Activated CD8-positive, alpha-beta T cell treated with anti-CD3 and anti-CD28 coated beads for 36 hours (primary cell): ENCODE measurements at places on chromosomes 2 and 18.

DNA sequence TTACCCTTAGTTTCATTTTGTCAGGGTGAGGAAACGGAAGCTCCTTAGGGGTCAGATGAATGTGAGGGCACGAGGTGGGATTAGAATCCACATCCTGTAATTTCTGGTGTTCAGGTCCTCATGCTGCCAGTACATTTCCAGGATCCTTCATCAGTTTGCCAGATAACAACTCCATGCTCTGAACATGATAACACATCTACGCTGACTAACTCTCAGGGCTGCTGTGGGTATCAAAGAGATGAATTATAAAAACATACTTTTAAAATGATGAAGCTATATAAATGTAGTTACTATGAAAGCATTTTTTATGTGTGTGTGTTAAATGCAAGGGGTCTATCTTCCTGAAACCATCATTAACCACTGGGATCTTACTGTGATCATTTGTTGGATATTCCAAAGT, 325.9 kb downstream of the SLC8A1 start:
- H3K4me1 ChIP-seq: no peaks in the 10 kb centered on the region
- no peak overlapping the region for H3K27ac ChIP-seq
- H3K36me3 ChIP-seq: no peaks in the 10 kb centered on the region
- DNase-seq: no peak

GRCh38 chr2:182245963-182246362, 180.9 kb downstream of the PDE1A start:
- H3K36me3 ChIP-seq: no peaks in the 10 kb centered on the region
- no peaks in the 10 kb centered on the region for H3K4me1 ChIP-seq
- no peak overlapping the region for H3K27ac ChIP-seq
- H3K27me3 ChIP-seq: no peaks in the 10 kb centered on the region

DNA sequence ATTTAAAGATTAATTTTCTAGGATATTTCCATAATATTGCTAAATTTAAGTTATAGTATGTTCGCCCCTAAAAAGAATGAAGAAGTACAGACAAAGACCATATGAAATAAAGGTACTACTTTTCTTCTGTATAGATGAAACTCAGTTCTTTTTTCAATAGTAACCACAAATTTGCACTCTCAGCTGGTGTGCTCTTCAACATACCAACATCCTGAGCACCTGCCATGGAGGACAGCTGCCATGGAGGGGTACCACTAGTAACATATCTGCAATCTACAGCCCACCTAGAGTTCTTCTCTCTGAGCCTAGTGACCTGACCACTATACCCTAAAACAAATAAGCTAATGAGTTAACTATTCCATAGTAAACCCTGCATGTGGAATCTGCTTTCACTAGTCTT, 36.8 kb upstream of the ERCC3 start:
- no peak for DNase-seq
- H3K4me1 ChIP-seq: no peaks in the 10 kb centered on the region
- peaks cover 21% of the 10 kb centered on the region for H3K36me3 ChIP-seq
- H3K27me3 ChIP-seq: no peaks in the 10 kb centered on the region
- H3K27ac ChIP-seq: no peak overlapping the region

GRCh38 chr2:232465061-232465460, 9.1 kb downstream of the ALPI start:
- DNase-seq: no peak
- H3K27ac ChIP-seq: no peak overlapping the region
- no peaks in the 10 kb centered on the region for H3K36me3 ChIP-seq

DNA sequence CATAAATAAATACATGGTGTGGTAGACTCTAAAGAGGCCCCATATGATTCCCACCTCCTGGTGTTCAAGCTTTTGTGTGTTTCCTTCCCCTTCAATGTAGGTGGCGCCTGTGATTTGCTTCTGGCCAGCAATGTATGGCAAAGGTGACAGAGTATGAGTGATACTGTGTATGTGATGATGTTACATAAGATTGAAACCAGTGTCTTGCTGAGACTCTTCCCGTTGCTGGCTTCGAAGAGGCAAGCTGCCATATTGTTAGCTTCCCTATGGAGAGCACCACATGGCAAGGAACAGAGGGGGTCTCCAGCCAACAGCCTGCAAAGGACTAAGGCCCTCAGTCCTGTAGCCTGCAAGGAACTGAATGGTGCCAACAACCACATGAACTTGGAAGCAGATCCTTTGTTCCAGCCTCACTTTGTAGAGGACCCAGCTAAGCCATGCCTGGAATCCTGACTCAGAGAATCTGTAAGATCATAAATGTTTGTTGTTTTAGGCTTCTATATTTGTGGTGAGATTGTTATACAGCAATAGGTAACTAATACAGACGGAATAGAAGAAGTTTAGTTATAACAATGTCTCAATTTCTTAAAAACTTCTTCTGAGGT, 1.7 kb upstream of the SMAD4 start:
- H3K4me3 ChIP-seq: peak overlapping the region; percentile 94
- DNase-seq: peak; percentile 35
- no peak overlapping the region for H3K27ac ChIP-seq
- peaks cover 16% of the 10 kb centered on the region for H3K36me3 ChIP-seq
- no peaks in the 10 kb centered on the region for H3K27me3 ChIP-seq
- H3K4me1 ChIP-seq: peaks cover 37% of the 10 kb centered on the region

- H3K36me3 ChIP-seq: no peaks in the 10 kb centered on the region
- H3K4me1 ChIP-seq: no peaks in the 10 kb centered on the region
- H3K27ac ChIP-seq: no peak overlapping the region
- no peak overlapping the region for H3K4me3 ChIP-seq
- no peaks in the 10 kb centered on the region for H3K27me3 ChIP-seq
These were observed 827.7 kb downstream of the SOCS6 start for GRCh38 chr18:71116535-71116934.

DNA sequence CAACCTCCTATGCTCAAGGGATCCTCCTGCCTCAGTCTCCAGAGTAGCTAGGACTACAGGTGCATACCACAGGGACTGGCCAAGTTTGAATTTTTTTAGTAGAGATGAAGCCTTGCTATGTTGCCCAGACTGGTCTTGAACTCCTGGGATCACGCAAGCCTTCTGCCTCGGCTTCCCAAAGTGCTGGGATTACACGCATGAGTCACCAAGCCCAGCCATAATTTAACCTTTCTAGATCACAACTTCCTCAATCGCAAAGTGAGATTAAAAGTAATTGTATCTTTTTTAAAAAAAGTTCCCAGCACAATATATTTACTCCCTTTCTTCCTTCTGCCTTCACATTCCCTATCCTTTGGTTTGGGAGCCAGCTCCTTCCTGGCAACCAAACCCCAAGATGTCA, 5.8 kb upstream of the PPP1CB start:
- peaks cover 2% of the 10 kb centered on the region for H3K36me3 ChIP-seq
- H3K27ac ChIP-seq: no peak overlapping the region
- no peak overlapping the region for H3K4me3 ChIP-seq
- H3K27me3 ChIP-seq: peaks cover 2% of the 10 kb centered on the region
- no peak for DNase-seq

DNA sequence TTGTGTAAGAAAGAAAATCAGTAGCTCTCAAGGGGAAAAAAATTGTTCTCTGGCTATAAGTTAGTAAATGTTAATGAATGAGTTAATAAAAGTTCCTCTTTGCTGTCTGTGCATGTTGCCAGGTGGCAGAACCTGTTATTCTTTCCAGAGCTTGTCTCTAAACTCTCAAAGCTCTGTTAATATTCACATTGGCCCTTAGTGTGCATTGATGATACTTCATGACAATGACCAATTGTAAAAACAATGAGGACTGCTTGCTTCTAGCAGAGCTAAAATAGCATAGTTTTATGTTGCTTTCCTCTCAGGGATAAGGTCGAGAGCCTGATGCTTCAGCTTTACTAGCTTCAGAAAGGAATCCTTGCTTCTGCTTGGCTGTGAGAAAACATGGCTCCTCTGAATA, 91.5 kb downstream of the RAD51AP2 start:
- DNase-seq: no peak
- no peaks in the 10 kb centered on the region for H3K4me1 ChIP-seq
- no peak overlapping the region for H3K4me3 ChIP-seq
- no peaks in the 10 kb centered on the region for H3K36me3 ChIP-seq

DNA sequence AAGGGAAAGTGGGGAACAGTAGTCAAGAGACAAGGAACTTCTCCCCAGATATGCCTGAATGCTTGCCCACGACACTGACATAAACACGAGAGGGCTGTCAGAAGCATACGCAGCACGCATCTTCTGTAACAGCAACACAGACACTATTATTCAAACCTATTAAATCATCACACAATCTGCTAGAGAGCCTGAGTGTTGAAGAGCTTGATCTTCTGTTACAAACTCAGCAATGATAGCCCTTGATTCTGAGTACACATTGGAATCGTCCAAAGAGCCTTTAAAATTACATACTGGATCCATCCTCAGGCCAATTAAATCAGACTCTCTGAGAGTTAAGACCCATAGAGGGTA, 111.6 kb downstream of the ZNF521 start:
- no peaks in the 10 kb centered on the region for H3K27me3 ChIP-seq
- H3K36me3 ChIP-seq: no peaks in the 10 kb centered on the region
- DNase-seq: no peak
- no peak overlapping the region for H3K27ac ChIP-seq

DNA sequence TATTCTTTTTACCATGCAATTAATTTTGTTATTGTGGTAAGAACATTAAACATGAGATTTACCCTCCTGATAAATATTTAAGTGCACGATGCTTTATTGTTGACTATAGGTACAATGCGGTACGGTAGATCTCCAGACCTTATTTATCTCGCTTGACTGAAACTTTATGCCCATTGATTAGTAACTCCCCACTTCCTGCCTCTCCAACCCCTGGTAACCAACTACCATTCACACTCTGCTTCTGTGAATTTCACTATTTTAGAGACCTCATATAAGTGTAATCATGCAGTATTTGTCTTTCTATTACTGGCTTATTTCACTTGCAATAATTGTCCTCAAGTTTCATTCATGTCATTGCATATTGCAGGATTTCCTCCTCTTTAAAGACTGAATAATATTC, 195.7 kb upstream of the ID2 start:
- peak overlapping the region; percentile 79 for H3K27ac ChIP-seq
- H3K27me3 ChIP-seq: peaks cover 2% of the 10 kb centered on the region
- peak overlapping the region; percentile 66 for H3K4me3 ChIP-seq
- H3K4me1 ChIP-seq: peaks cover 68% of the 10 kb centered on the region
- no peak for DNase-seq

GRCh38 chr2:109212836-109213563, 84.0 kb downstream of the SH3RF3 start:
- peak overlapping the region; percentile 84 for H3K27ac ChIP-seq
- peaks cover 56% of the 10 kb centered on the region for H3K27me3 ChIP-seq
- DNase-seq: no peak

DNA sequence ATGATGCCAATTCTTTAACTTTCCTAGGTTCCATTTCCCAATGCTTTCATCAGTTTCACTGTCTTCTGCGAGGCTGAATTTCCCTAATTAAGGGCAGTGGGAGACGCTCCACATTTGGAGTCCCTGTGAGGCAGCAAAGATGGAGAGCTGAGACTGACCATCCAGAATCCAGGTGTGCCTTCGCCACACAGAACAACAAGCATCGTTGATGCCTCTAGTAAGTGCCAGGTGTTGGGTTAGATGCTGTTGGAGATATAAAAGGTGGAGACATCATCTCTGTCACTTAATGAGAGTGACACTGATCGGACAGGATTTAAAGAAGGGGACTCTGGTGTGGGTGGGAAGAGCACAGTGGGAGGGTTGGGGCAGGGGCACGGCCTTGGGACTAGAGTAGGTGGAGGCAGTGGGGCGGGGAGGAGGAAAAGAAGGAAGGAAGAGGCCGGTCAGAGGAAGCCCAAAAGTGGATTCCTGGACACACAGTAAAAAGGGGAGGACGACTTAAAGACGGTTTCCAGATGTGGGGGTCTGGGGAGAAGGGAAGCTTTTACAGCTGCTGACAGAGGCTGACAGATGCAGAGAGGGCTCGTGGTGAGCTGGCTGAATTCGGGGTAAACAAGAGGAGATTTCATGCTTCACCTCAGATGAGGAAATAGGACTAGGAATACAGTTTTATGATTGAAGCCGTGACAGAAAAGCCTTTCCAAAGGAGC, 113.0 kb downstream of the BCL2 start:
- peaks cover 74% of the 10 kb centered on the region for H3K36me3 ChIP-seq
- no peak for DNase-seq
- H3K27me3 ChIP-seq: no peaks in the 10 kb centered on the region
- H3K4me3 ChIP-seq: peak overlapping the region; percentile 72
- H3K4me1 ChIP-seq: peaks cover 92% of the 10 kb centered on the region
- H3K27ac ChIP-seq: peak overlapping the region; percentile 84

DNA sequence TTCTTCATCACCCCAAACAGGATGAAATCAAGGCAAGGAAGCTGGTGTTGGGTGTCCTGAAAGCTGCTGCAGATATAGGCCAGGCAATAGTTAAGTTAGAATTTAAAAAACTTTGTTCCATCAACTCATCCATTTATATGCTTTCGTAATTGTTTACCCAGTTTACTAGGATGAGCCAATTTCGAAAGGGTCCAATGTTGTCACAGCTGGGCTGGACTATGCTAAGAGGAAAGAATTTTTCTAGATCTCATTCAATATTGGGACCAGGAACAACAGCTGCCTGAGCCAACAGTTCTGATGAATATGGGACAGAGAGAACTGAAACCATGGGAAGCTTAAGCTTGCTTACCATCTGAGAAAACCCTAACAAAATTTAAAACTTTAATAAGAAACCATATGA, 21.6 kb upstream of the SP3 start:
- no peak overlapping the region for H3K4me3 ChIP-seq
- peaks cover 2% of the 10 kb centered on the region for H3K27me3 ChIP-seq
- H3K4me1 ChIP-seq: peaks cover 12% of the 10 kb centered on the region
- H3K27ac ChIP-seq: no peak overlapping the region

DNA sequence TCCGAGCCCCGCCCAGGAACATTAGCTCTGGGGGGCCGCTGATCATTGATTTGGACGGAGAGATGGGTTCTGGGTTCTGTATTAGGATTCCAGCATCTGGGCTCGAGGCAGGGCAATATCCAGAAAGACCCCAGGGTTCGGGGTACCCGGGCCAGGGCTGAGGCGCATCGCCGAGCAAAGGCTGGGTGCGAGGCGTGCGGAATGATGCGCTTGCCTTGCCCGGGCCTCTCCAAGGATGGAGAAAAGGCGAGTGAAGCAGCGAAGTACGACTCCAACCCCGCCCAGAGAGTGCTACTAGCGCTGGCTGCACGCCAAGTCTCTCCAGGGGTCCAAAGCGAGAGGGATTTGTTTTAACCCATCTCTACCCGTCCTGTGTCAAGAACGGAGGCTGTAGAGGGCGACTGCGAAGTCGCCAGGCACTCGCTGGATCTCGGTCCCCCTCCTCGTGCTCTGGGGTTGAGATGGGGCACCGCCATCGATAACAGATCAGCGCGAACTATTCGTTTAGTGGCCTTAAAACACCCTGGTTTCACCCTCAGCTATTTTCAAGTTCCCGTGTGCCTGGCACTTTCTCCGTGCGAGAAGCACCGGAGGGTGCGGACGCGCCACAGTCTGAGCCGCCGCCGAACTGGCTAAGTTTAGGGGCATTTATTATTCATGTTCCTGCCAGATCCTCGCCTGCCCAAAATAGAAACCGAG, 1.9 kb downstream of the ADCYAP1 start:
- no peak overlapping the region for H3K27ac ChIP-seq
- peaks cover 15% of the 10 kb centered on the region for H3K4me1 ChIP-seq
- peaks cover 2% of the 10 kb centered on the region for H3K36me3 ChIP-seq
- H3K27me3 ChIP-seq: peaks cover 74% of the 10 kb centered on the region

DNA sequence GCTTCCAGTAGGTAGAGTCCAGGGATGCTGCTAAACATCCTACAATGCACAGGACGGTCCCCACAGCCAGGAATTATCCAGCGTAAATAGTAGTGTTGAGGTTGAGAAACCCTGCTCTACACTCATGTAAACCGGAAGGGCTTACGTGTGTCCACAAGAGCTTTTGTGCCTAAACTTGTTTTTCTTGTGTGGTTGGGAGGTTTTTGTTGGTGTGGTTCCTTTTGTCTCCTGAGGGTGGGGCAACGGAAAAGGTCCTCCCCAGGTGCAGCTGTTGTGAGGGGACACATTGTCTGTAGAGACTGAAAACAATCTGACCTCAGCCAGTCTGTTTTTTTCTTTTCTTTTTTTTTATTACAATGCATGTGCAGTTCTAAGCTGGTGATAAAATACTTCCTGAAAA, 72.7 kb upstream of the MGAT5 start:
- H3K4me3 ChIP-seq: no peak overlapping the region
- H3K27ac ChIP-seq: peak overlapping the region; percentile 64
- peak; percentile 50 for DNase-seq
- peaks cover 7% of the 10 kb centered on the region for H3K36me3 ChIP-seq
- H3K4me1 ChIP-seq: peaks cover 76% of the 10 kb centered on the region
